Stimulated activated CD4-positive, alpha-beta T cell treated with anti-CD3 and anti-CD28 coated beads, Interleukin-1b, Interleukin-23, amount 100 ng/mL, for 1 hour (primary cell): ENCODE measurements at places on chromosomes 5 and 9.

- no peak for DNase-seq
Observed at GRCh38 chr5:3736926-3737325, 141.3 kb downstream of the IRX1 start.

- no peak for DNase-seq
Observed at GRCh38 chr5:137252512-137252911, 246.6 kb downstream of the SPOCK1 start.

- no peak for DNase-seq
Observed at GRCh38 chr5:143025376-143025775, 255.2 kb downstream of the ARHGAP26 start.

DNA sequence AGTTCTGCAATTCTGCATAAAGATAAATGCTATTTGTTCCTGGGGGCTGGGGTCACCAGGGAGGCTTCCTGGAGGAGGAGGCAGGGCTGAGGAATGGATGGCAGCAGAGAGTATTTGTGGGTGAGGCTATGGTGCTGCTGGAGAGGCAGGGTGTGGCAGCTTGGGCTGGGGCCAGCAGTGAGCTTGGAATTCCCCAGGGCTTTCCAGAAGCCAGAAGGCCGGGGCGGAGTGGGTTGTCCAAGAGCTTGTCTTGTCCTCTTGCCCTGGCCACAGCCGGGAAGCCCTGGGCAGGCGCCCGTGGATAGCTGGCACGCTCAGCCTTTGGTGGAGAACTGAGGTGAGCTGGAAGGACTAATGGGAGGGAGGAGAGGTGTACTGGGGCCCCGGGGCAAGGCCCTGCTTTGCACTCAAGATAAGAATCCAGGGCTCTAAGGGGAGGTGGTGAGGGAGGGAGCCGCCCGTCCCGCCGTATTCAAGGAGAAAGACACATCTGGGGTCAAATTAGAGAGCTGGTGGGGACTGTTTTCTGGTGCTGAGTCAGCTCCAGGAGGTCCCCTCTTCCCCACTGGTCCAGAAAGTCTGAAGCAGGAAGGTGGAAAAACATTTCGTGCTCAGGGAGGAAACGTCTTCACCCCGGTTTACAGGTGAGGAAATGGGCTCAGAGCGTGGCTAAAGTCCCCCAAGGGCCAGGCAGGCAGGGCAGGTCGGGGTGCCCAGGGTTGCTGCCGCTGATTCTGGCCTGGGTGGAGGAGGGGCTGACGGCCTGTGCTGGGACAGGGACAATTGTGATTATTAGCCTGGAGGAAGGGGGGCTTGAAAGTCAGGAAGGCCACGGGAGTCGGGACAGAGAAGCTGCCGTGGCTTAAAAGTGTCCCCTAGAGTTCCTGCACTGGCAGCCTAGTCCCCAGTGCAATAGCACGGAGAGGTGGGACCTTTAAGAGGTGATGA, 26.9 kb upstream of the CNOT6 start:
- no peak for DNase-seq

DNA sequence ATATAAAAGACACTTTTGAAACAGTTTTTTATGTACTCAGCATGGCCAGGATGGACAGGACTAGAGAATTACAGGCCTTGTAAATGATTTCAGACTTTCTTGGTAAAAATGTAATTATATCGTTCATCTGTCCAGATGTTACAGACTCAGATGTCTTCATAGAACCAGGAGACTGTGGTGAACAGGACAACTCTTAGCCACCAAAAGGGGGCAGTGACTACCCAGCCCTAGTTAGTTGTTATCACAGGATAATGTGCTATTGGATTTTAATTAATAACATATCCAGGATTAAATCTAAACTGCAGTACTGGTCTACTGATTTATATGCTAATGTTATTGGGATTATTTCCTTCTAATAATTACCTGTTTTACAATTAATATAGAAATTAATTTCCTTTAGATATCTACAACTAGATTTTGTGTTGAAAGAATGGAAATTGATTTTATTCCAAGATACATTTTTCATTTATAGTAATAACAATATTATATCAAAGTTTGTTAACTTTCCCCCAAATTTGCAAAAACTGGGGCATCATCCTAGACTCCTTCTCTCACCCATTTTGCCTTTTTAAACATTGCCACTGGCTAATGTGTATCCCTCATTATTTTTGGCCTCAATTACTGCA, 99.4 kb downstream of the MTREX start:
- DNase-seq = no peak

GRCh38 chr5:38509185-38509584, 47.3 kb downstream of the LIFR start:
- no peak for DNase-seq

GRCh38 chr9:132802121-132802795, 75.8 kb downstream of the AK8 start:
- DNase-seq = no peak

DNA sequence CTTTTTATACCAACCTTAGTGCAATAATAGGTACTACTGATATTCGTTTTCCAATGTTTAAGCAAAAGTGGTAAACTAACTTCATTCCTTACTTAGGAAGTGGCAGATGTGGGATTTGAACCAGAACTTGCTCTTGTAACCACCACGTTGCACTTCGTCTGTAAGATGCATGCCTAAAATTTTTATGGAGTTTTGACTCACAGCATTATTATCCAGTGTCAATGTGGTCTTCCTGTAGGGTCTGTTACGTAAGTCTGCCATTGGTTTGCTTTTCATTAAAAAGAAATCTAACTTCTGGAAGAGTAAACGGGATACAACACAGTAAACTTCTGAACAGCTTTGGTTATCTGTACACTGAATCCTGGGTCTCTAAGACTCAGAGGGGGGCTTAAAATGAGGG, 521.0 kb upstream of the WWC1 start:
- no peak for DNase-seq

GRCh38 chr5:111349429-111349828, 125.2 kb downstream of the CAMK4 start:
- DNase-seq = no peak

DNA sequence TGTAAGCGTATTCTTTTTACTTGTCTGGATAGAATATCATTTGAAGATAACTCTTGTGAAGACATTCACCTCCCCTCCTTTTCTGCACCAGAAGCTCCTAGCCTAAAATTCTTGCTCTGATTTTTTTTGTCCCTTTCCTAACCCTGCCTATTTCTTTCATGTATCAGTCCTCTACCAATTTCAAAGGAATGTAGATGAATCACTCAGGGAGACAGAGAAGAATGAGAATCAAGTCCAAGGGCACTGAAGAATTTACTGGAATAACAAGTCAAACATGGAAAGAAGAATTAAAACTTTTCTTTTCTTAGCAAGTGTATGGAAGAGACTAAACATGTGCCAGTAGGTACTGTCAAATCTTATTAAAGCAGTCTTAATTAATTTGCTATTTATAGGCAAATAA, 618.7 kb downstream of the DNAH5 start:
- no peak for DNase-seq

DNA sequence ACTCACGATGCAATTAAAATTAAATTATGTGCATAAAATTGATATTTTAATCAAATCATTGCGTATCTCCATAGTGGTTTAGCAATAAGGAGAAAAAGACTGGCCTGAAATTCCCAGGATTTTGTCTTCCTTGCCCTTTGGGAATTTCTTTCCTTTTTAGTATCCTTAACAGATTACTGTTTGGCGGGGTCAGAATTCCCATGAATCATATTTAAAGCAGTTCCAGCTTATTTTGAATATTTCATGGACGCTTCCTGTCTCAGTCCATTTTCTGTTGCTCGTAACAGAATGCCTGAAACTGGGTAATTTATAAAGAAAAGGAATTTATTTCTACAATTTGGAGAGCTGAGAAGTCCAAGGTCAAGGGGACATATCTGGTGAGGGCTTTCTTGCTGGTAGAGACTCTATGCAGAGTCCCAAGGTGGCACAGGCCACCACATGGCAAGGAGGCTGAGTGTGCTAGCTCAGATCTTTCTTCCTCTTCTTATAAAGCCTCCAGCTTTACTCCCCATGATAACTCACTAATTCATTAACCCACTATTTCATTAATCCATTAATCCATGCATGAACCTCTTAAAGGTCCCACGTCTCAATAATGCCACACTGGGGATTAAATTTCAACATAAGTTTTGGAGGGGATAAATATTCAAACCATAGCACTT, 37.8 kb downstream of the CDH6 start:
- DNase-seq = no peak

DNA sequence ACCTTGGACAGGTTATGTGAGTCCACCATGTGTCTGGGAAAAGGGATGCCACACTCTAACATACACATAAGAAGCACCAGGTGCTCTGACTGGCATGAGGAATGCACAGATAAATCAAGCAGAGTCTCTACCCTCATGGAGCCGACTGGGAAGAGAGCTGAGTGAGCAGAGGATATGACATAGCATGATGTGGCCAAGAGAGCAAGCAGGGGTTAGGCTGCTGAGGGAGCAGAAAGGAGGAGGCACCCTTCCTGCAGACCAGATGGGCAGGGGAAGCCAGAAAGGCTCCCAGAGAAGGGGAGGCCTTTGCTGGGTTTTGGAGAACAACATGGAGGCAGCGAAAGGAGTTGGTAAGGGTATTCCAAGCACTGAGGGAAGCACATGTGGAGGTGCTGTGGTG, 223.1 kb downstream of the GNA14 start:
- no peak for DNase-seq

- DNase-seq = no peak
Observed at GRCh38 chr9:99126312-99126711, 21.4 kb downstream of the TGFBR1 start.
